ENCODE measurements at places on chromosomes 11 and 22. TPM values are rescaled to one million over a fixed set of nuclear protein-coding genes. Genes with fewer than 3 reads are reported as not detected.

The C22orf42 gene
- total RNA-seq, result not detected

DNA sequence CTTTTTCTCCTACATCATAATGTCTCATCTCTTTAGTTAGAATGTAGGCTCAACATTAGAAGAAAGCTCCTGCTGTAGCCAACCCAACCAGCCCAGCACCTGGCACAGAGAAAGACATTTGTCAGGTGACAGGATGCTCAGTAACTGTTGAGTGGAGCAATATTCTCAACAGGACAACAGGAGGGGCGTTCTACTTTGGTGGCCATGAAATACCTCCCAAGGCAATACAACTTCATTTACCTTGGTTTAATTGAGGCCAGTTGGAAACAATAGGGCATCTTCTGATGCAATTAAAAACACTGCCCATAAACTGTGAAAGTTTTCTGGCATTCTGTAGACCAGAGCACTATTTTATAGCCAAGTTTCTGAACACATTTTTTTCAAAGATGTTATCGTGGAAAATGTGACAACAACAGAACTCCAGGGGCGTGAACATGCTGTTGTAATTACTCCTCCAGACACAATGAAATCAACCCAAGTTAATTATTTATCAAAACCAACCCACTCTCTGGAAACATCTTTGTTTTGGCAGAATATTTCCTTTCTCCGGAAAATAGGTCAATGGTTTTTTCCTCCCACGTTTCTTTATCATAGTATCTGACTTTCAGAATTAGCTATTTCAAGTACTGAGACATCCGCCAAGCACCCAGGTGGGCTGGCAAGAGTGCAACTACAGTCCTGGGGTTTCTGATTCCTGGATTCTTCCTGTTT, 538.1 kb downstream of the SOX6 start:
- peaks cover 7% of the 10 kb centered on the region for H3K36me3 ChIP-seq
- H3K4me3 ChIP-seq, result no peak overlapping the region
- H3K27ac ChIP-seq, result no peak overlapping the region
- H3K4me1 ChIP-seq, result no peaks in the 10 kb centered on the region
- no peak for DNase-seq

DNA sequence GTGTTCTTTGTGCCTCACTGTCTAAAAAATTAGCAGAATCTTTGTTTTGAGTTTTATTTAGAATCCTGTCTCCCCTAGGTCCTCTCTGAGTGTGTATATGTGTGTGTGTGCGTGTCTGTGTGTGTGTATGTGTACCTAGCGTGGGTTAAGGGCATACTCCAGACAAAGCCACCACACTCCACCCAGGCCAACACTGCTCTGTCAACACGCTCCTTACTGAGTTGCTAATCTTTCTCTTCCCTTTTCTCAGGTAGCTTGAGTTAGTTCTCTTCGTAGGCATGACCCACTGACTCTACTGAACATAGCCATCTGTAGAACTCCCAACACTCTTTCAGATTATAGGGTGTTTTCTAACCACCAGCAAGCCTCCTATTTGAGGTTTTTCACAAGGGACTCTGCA, 131.1 kb downstream of the LRRC4C start:
- no peak overlapping the region for H3K4me3 ChIP-seq
- no peaks in the 10 kb centered on the region for H3K4me1 ChIP-seq
- H3K27me3 ChIP-seq, result no peaks in the 10 kb centered on the region
- no peak for DNase-seq

GRCh38 chr11:16825101-16825500, 86.7 kb downstream of the C11orf58 start:
- peaks cover 14% of the 10 kb centered on the region for H3K27me3 ChIP-seq
- no peak overlapping the region for H3K4me3 ChIP-seq
- no peaks in the 10 kb centered on the region for H3K4me1 ChIP-seq
- H3K36me3 ChIP-seq, result no peaks in the 10 kb centered on the region

DNA sequence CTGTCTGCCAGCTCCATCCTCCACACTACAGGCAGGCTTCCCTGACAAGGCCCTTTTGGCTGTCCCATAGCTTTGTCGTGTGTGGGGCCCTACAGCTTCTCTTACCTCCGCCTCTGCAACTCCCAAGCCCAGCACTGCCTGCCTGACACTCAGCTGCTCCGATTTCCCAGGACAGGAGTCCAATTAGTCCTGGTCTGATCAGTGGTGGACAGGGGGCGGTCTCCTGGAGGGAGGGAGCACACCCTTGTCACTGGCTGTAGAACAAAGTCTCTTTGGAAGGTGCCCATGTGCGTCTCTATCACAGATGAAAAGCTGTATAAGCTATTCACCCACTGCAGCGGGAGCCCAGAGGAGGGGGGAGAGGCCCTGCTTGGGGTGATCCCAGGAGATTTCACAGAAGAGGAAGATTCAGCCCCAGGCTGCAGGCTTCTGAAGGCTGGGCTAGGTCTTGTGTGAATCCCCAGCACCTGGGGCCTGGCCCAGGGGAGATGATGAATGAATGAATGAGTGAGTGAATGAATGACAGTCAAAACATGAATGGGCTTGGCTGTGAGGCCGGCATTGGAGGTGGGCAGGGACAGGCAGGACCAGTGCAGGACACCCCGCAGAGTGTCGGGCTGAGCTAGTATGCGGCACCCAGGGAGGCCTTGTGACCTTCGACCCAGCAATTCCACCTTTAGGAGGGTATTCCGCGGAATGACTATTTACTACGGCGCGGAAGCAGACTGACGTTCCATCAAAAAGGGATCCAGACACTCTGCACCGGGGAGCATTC, 142.4 kb downstream of the CACNA1I start:
- peaks cover 10% of the 10 kb centered on the region for H3K27me3 ChIP-seq
- peaks cover 3% of the 10 kb centered on the region for H3K4me1 ChIP-seq

The POU2AF2 gene
- not detected for total RNA-seq

The DYNC2H1 gene
- 3.7 TPM for total RNA-seq

The HPS5 gene
- 21.3 TPM for total RNA-seq

The KRTAP5-8 gene
- total RNA-seq, result not detected

DNA sequence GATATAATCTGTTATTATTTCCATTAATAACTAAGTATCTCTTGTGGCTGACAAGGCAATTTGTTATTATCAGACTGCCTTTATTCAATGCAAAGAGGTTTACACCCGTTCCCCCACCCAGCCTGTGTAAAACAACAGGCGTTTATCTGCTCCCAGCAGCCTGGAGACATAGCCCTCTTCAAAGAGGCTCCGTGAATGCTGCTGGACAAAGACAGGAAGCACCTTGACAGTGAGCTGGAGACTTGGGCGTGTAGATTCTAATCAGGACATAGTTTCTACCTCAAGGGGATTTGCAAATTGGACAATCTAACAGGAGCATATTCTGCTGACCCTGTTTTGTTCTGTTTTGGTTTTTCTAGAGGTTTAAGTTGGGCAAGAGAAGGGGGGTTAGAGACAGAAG, 733.0 kb upstream of the KIRREL3 start:
- no peak for DNase-seq
- no peak overlapping the region for H3K27ac ChIP-seq
- H3K4me3 ChIP-seq, result no peak overlapping the region
- H3K4me1 ChIP-seq, result no peaks in the 10 kb centered on the region
- no peaks in the 10 kb centered on the region for H3K27me3 ChIP-seq

The OR5P2 gene
- total RNA-seq, result not detected

DNA sequence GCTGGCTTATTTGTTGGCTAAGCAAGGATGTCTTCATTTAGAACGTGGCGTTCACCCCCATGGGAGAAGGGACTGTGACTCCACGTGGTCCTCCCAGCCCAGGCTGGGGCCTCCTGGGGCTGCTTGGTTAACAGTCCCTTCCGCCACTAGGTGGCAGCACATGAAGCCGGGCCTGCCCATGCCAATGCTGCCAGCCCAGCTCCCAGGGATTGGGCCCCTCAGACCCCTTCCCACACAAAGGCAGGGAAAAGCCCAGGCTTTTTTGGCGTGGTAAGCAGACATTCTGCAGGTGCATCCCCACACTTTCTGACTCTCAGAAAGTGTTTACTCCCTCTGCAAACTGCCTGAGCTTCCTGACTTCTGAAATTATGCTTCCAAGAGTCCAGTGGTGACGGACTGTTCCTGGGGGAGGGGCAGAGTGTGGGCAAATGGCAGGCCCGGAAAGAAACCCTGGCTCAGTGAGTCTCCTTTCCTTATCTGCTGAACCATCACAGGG, 3.1 kb downstream of the CBX6 start:
- no peaks in the 10 kb centered on the region for H3K27me3 ChIP-seq
- H3K4me1 ChIP-seq, result peaks cover 41% of the 10 kb centered on the region
- peak; percentile 85 for DNase-seq
- no peak overlapping the region for H3K27ac ChIP-seq

The NUCB2 gene
- total RNA-seq, result 50.4 TPM

GRCh38 chr22:22030493-22031182, 48.1 kb upstream of the TOP3B start:
- DNase-seq, result no peak
- H3K36me3 ChIP-seq, result no peaks in the 10 kb centered on the region
- peaks cover 8% of the 10 kb centered on the region for H3K27me3 ChIP-seq
- no peak overlapping the region for H3K4me3 ChIP-seq
- H3K4me1 ChIP-seq, result no peaks in the 10 kb centered on the region

DNA sequence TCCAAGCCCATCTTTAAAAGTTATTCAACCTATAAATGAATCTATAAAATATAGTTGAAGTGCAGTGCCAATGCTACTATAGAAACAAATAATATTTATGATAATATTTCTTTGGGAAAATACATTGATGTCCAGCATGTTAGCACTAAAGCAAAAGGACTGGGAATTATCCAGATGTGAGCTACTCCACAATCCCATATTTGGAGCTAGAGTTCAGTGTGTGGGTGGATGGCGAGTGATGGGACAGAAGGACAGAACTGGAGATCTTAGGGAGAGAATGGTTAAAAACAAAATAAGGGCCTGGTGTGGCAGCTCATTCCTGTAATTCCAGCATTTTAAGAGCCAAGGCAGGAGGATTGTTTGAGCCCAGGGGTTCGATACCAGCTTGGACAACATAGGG, 216.8 kb downstream of the TMEM135 start:
- no peak for DNase-seq
- H3K36me3 ChIP-seq, result peaks cover 5% of the 10 kb centered on the region
- peaks cover 30% of the 10 kb centered on the region for H3K4me1 ChIP-seq
- H3K4me3 ChIP-seq, result no peak overlapping the region
- no peak overlapping the region for H3K27ac ChIP-seq

GRCh38 chr22:27626675-27627443, 174.7 kb downstream of the MN1 start:
- no peaks in the 10 kb centered on the region for H3K36me3 ChIP-seq
- no peak overlapping the region for H3K27ac ChIP-seq
- no peak overlapping the region for H3K4me3 ChIP-seq
- no peaks in the 10 kb centered on the region for H3K27me3 ChIP-seq
- no peak for DNase-seq

GRCh38 chr11:19185036-19185435, 16.7 kb downstream of the CSRP3 start:
- DNase-seq, result no peak
- no peaks in the 10 kb centered on the region for H3K27me3 ChIP-seq
- H3K4me1 ChIP-seq, result no peaks in the 10 kb centered on the region
- H3K27ac ChIP-seq, result no peak overlapping the region

DNA sequence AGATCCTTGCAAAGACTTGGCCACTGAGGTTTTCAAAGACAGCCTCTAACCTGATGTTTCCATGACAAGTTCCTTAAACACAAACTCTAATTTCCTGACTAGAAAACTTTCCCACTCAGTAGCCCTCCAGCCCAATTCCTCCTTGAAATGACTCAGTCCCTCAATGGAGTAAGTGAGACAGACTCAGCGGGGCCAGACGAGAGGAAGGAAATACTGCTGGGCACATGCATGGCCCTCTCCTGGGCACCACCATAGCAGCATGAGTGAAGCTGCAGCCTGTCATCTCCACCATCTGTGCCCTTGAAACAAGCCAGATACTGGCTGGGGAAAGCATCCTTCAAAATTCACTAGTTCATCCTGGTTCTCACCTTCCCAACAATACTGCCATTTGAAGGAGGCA, 76.2 kb upstream of the GDPD4 start:
- H3K36me3 ChIP-seq, result peaks cover 12% of the 10 kb centered on the region
- no peak overlapping the region for H3K4me3 ChIP-seq
- H3K27me3 ChIP-seq, result no peaks in the 10 kb centered on the region
- DNase-seq, result no peak
- no peaks in the 10 kb centered on the region for H3K4me1 ChIP-seq

The FOLH1 gene
- not detected for total RNA-seq

The CTSW gene
- 124 TPM for total RNA-seq

The NAT10 gene
- total RNA-seq, result 93.6 TPM

The IL17REL gene
- not detected for total RNA-seq

GRCh38 chr11:61892085-61892370, 683 bp upstream of the FADS3 start:
- H3K27ac ChIP-seq, result no peak overlapping the region
- DNase-seq, result no peak
- peaks cover 6% of the 10 kb centered on the region for H3K4me1 ChIP-seq
- H3K4me3 ChIP-seq, result peak overlapping the region; percentile 65

The C11orf97 gene
- total RNA-seq, result not detected

DNA sequence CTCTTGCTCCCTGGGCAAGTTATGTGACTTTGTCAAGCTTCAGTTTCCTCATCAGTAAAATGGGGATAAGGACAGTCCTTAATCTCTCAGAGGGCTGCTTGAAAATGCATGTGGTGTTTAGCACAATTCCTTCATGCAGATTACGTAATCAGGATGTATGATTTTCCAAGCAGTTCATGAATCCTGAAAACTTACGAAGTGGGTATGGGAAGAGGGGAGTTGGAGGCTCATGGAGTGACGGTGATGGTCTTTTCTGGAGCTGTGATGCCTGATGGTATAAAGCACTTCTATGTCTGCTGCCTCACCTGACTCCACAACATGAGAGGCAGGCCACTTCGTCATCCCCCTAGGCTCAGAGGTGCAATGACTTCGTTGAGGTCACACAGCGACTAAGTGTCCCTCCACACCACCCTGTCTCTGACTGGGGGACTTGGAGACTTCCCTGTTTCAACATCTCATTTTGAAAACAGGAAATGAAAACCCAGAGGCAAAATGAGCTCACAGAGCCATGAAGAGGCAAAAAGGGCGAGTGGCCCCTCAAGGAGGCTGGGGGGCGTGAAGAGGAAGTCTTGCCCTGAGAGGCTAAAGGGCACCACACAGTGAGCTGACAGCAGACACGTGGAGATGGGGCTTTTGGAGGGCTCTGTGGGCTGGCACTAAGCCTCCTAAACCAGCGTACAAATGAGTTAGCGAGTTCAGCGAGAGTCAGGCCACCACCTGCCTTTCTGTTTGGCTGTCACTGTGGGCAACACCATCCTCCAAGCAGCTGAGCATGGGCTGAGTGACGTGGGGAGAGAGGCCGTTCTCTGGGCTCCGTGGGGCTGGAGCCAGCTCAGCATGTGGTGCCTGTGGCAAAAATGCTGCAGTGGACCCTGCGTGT, 10.1 kb downstream of the MCM5 start:
- H3K36me3 ChIP-seq, result peaks cover 32% of the 10 kb centered on the region
- DNase-seq, result peak; percentile 70
- peak overlapping the region; percentile 53 for H3K4me3 ChIP-seq
- peak overlapping the region; percentile 92 for H3K27ac ChIP-seq
- no peaks in the 10 kb centered on the region for H3K27me3 ChIP-seq

GRCh38 chr11:86174101-86175046, 70.2 kb upstream of the EED start:
- no peak for DNase-seq
- peaks cover 24% of the 10 kb centered on the region for H3K4me1 ChIP-seq
- H3K36me3 ChIP-seq, result no peaks in the 10 kb centered on the region

The ARHGAP32 gene
- total RNA-seq, result 0.81 TPM

The CHRM1 gene
- total RNA-seq, result not detected

GRCh38 chr11:106415510-106415909, 338.0 kb downstream of the AASDHPPT start:
- peaks cover 5% of the 10 kb centered on the region for H3K36me3 ChIP-seq
- H3K27ac ChIP-seq, result no peak overlapping the region
- H3K27me3 ChIP-seq, result no peaks in the 10 kb centered on the region
- H3K4me3 ChIP-seq, result no peak overlapping the region
- no peaks in the 10 kb centered on the region for H3K4me1 ChIP-seq
